ENCODE measurements at places on chromosomes 5 and 9. TPM values are rescaled to one million over a fixed set of nuclear protein-coding genes. Genes with fewer than 3 reads are reported as not detected.

DNA sequence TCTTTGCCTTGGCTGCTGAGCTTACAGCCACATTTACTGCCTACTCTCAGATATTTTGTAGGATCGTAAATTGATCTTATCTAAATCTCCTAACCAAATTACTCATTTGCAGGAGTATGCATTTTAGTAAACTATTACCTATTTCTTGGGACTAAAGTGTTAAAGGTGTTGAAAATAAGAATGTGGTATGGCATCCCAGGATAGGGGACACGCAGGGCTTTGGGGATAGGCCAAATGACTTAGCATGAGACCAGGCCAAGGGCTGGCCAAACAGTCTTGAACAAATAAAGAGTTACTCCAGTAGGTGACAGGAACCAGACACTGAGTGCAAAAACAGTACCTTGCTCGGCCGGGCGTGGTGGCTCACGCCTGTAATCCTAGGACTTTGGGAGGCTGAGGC lies 25.1 kb downstream of the TBC1D2 start:
- H3K36me3 ChIP-seq, result peaks cover 34% of the 10 kb centered on the region
- H3K4me1 ChIP-seq, result no peaks in the 10 kb centered on the region
- no peak overlapping the region for H3K27ac ChIP-seq
- no peaks in the 10 kb centered on the region for H3K27me3 ChIP-seq
- no peak overlapping the region for H3K4me3 ChIP-seq
- DNase-seq, result no peak

- no peak overlapping the region for H3K27ac ChIP-seq
- no peak for DNase-seq
- H3K4me1 ChIP-seq, result peaks cover 15% of the 10 kb centered on the region
- H3K4me3 ChIP-seq, result no peak overlapping the region
- H3K27me3 ChIP-seq, result peaks cover 99% of the 10 kb centered on the region
Observed at GRCh38 chr5:88671505-88672499, 211.2 kb downstream of the MEF2C start.

The TMEM171 gene
- not detected for total RNA-seq

DNA sequence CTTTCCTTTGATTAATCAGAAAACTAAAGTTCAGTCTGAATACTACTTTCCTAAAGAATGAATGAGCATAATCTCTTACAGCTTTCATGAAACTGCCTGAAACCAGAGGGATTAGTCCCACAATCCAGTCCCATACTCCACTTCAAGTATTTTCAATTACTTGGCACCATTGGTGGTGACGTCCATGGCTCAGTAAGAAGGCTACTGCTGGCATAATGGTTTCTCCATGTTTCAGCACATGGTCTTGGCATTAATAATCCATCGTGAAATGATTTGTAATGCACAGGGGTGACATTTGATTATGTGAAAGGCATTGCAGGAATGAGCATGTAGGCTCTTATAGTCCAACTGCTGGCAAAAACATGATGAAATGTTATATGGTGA lies 23.4 kb downstream of the LIX1 start:
- H3K4me3 ChIP-seq, result no peak overlapping the region
- H3K4me1 ChIP-seq, result no peaks in the 10 kb centered on the region
- no peak overlapping the region for H3K27ac ChIP-seq
- DNase-seq, result no peak
- no peaks in the 10 kb centered on the region for H3K27me3 ChIP-seq

GRCh38 chr5:151700820-151701219 lies 14.1 kb upstream of the SPARC start:
- DNase-seq, result no peak
- H3K4me3 ChIP-seq, result no peak overlapping the region
- no peaks in the 10 kb centered on the region for H3K27me3 ChIP-seq

DNA sequence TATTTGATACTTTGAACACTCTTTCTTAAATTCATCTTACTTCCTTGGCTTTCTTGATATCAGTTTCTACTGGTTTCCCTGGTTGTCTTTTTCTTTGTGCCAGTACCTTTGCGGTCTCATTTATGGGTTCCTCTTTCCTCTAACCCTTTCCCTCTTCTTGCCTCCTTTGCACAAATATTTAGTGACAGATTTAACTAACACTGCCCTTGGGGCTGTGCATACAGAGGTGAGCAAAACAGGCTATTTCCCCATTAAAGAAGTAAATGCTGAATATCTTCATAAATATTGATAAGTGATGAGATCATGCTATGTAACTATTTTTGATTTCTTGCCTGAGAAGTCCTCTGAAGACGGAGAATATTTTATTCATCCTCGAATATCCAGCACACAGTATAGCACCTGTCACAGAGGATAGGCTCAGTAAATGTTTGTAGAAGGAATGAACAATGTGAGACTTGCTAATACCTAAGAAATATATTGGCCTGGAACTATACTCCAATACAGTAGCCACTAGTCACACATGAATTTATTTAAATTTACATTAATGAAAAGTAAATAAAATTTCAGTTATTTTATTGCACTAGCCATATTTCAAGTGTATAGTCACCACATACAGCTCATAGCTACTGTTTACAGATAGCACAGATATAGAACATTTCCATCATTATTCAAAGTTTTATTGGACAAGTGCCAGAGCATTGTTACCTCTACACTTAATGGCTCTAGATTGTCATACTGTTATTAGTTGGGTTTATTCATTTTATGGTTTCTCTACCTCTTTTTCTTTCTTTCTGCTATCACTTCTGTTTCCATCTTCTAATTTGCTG lies 90.4 kb downstream of the RIC1 start:
- DNase-seq, result no peak
- no peak overlapping the region for H3K27ac ChIP-seq
- peaks cover 66% of the 10 kb centered on the region for H3K36me3 ChIP-seq
- no peaks in the 10 kb centered on the region for H3K27me3 ChIP-seq

- H3K4me3 ChIP-seq, result peak overlapping the region; percentile 19
- H3K27ac ChIP-seq, result no peak overlapping the region
- no peaks in the 10 kb centered on the region for H3K4me1 ChIP-seq
- peaks cover 28% of the 10 kb centered on the region for H3K27me3 ChIP-seq
Observed at GRCh38 chr9:115596746-115597080, 478.8 kb upstream of the TNC start.

GRCh38 chr5:65329266-65329665 lies 152.5 kb downstream of the ADAMTS6 start:
- DNase-seq, result no peak
- no peaks in the 10 kb centered on the region for H3K4me1 ChIP-seq
- no peak overlapping the region for H3K27ac ChIP-seq
- no peaks in the 10 kb centered on the region for H3K36me3 ChIP-seq

- H3K36me3 ChIP-seq, result no peaks in the 10 kb centered on the region
- no peaks in the 10 kb centered on the region for H3K4me1 ChIP-seq
- peaks cover 5% of the 10 kb centered on the region for H3K27me3 ChIP-seq
- H3K27ac ChIP-seq, result no peak overlapping the region
Observed at GRCh38 chr5:115096034-115096769, 73.5 kb downstream of the TRIM36 start.

- H3K27me3 ChIP-seq, result no peaks in the 10 kb centered on the region
- peak overlapping the region; percentile 22 for H3K27ac ChIP-seq
- H3K36me3 ChIP-seq, result peaks cover 25% of the 10 kb centered on the region
- no peak overlapping the region for H3K4me3 ChIP-seq
- H3K4me1 ChIP-seq, result peaks cover 51% of the 10 kb centered on the region
Observed at GRCh38 chr9:68476847-68477246, 63.8 kb downstream of the TMEM252 start.

- no peaks in the 10 kb centered on the region for H3K27me3 ChIP-seq
- DNase-seq, result no peak
- H3K4me1 ChIP-seq, result peaks cover 8% of the 10 kb centered on the region
- no peaks in the 10 kb centered on the region for H3K36me3 ChIP-seq
Observed at GRCh38 chr5:137296213-137296781, 202.8 kb downstream of the SPOCK1 start.

The IL4 gene
- total RNA-seq, result not detected

- no peak for DNase-seq
- H3K36me3 ChIP-seq, result no peaks in the 10 kb centered on the region
- H3K4me1 ChIP-seq, result no peaks in the 10 kb centered on the region
- no peak overlapping the region for H3K27ac ChIP-seq
- no peaks in the 10 kb centered on the region for H3K27me3 ChIP-seq
Observed at GRCh38 chr5:101284736-101285375, 381.8 kb upstream of the ST8SIA4 start.

The NTRK2 gene
- total RNA-seq, result 2.9 TPM

- no peak overlapping the region for H3K27ac ChIP-seq
- peaks cover 16% of the 10 kb centered on the region for H3K4me1 ChIP-seq
- H3K36me3 ChIP-seq, result no peaks in the 10 kb centered on the region
- H3K4me3 ChIP-seq, result no peak overlapping the region
- no peak for DNase-seq
Observed at GRCh38 chr5:112687306-112687705, 50.4 kb upstream of the APC start.

DNA sequence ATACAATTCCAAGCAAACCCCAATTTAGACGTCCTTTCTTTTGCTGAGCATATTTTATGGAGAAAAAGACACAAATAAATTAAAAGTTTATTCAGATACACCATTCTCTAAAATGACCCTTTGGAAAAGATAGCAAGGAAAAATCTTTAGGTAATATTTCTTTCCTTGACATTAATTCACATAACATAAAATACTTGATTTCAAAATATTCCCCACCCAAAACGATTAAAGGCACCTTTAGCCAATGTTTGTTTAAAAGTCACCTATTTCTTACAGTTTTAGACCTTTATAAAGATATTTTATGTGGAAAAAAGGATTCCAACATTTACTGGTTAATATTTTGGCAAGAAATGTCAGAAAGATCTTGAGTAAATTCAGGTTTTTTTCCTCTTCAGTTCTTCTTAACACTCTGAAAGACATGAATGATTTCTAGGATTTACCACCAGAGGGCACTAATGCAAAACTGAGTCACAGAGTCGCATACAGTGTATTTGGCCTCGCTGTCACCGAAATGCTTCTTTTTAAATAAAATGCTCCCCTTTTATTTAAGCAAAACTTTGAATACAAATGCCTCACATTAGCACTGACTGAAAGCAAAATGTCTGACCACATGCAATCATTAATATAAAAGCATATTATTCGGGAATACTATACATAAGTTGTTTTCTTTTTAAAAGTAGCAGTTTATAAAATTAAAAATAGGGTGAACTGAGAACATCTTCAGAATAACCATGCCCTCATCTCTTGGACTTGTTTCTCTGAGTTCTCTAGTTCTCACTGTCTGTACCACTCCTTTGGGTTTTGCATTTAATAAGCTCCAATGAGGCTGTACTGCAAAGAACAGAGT lies 122.5 kb downstream of the SLC1A3 start:
- H3K27ac ChIP-seq, result no peak overlapping the region
- no peaks in the 10 kb centered on the region for H3K27me3 ChIP-seq
- DNase-seq, result peak; percentile 20
- no peaks in the 10 kb centered on the region for H3K4me1 ChIP-seq
- H3K36me3 ChIP-seq, result no peaks in the 10 kb centered on the region
- H3K4me3 ChIP-seq, result no peak overlapping the region

- no peak for DNase-seq
- no peak overlapping the region for H3K4me3 ChIP-seq
- no peak overlapping the region for H3K27ac ChIP-seq
- no peaks in the 10 kb centered on the region for H3K4me1 ChIP-seq
- peaks cover 100% of the 10 kb centered on the region for H3K27me3 ChIP-seq
Observed at GRCh38 chr9:97847474-97848214, 5.4 kb upstream of the FOXE1 start.

- no peak overlapping the region for H3K27ac ChIP-seq
- no peak for DNase-seq
- H3K4me3 ChIP-seq, result no peak overlapping the region
- H3K27me3 ChIP-seq, result no peaks in the 10 kb centered on the region
- no peaks in the 10 kb centered on the region for H3K4me1 ChIP-seq
- H3K36me3 ChIP-seq, result no peaks in the 10 kb centered on the region
Observed at GRCh38 chr5:116847960-116848359, 273.3 kb upstream of the SEMA6A start.

GRCh38 chr9:105191508-105192121 lies 52.8 kb upstream of the SLC44A1 start:
- H3K4me1 ChIP-seq, result no peaks in the 10 kb centered on the region
- peak overlapping the region; percentile 12 for H3K27ac ChIP-seq
- no peaks in the 10 kb centered on the region for H3K36me3 ChIP-seq
- no peaks in the 10 kb centered on the region for H3K27me3 ChIP-seq
- no peak overlapping the region for H3K4me3 ChIP-seq

- H3K36me3 ChIP-seq, result no peaks in the 10 kb centered on the region
- H3K4me1 ChIP-seq, result peaks cover 12% of the 10 kb centered on the region
- H3K27me3 ChIP-seq, result no peaks in the 10 kb centered on the region
- no peak for DNase-seq
Observed at GRCh38 chr5:111935009-111935408, 178.0 kb upstream of the NREP start.

The F2RL1 gene
- 2.6 TPM for total RNA-seq

DNA sequence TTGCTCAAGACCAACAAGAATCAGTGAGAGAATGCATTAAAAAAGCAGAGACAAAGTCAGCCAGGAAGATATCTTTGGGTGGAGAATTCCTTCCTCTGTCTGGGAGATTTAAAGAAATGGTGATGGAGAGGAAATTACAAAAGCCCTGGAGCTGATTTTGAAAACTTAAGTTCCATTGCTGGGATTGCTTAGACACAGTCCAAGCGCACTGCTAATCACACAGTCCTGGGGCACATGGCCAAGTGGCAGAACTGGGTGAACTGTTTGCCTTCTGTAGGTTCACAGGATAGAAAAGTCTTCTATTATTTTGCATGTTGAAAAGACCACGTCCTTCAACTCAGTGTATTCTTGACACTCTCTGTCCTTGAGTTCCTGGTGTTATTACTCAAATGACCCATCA lies 284.9 kb upstream of the FBXL7 start:
- H3K27ac ChIP-seq, result no peak overlapping the region
- H3K4me1 ChIP-seq, result no peaks in the 10 kb centered on the region

The CDC14B gene
- 19.8 TPM for total RNA-seq

DNA sequence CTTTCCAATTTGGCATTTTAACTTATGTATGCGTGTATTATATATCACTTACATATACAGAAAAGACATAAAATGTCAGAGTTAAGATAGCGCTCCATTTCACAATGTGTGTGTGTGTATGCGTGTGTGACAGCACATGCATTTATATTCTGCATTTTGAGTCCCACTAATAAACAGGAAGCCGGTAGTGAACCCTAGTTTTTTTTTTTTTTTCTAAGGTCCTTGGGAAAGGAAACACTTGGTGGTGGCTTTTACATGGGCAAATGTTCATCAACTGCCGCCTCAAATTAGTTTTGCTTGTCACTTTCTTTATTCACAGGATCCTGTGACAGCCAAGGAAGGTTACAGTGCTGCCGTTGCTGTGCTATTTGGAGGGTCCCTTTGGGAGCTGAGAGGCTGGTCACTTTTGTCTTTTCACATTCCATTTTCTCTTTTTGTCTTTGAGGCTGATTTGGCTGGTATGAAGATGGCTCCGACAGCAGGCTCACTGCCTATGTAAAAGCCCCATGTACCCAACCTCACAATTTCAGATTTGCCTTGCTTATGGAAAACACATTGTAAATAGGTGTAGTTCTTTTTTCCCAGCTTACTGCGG lies 298.9 kb downstream of the CSNK1G3 start:
- no peak for DNase-seq
- no peaks in the 10 kb centered on the region for H3K27me3 ChIP-seq
- H3K36me3 ChIP-seq, result no peaks in the 10 kb centered on the region
- no peak overlapping the region for H3K4me3 ChIP-seq
- H3K4me1 ChIP-seq, result peaks cover 41% of the 10 kb centered on the region

All from heart right ventricle (tissue), 16 donors.